ENCODE measurements at places on chromosomes 3 and 15. TPM values are rescaled to one million over a fixed set of nuclear protein-coding genes. Genes with fewer than 3 reads are reported as not detected.

Gene IQCH
- total RNA-seq = 5.0 TPM

Gene SLC24A5
- total RNA-seq = not detected

Gene GOLGA8N
- 3.6 TPM for total RNA-seq

Gene TICRR
- total RNA-seq = 1.2 TPM

Gene FBLN2
- total RNA-seq = 138 TPM

Gene BSN
- total RNA-seq = under 0.01 TPM

Gene SLCO2A1
- total RNA-seq = under 0.01 TPM

Gene GTF2A2
- 44.7 TPM for total RNA-seq

Gene DUOXA2
- not detected for total RNA-seq

Gene EIF4G1
- total RNA-seq = 263 TPM

Gene ADAMTS17
- total RNA-seq = 0.17 TPM

DNA sequence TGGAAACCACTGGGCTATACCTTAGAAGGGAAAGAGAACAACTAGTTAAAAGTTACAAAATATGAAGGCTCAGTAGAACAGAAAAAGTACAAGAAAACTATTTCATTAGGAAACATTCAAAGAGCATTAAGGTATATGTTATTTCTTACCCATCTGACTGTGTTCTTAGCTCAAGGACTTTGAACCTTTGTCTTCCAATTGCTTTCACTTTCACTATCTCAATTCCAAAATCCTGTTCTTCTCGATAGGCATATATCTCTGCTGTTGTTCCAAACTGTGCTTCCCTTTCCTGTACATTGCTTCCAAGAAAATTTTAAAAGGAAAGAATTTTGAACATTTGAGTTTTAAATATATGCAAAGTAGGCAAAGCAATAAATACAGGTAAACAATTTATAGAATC is 6.9 kb downstream of the CRBN start:
- no peak for DNase-seq

DNA sequence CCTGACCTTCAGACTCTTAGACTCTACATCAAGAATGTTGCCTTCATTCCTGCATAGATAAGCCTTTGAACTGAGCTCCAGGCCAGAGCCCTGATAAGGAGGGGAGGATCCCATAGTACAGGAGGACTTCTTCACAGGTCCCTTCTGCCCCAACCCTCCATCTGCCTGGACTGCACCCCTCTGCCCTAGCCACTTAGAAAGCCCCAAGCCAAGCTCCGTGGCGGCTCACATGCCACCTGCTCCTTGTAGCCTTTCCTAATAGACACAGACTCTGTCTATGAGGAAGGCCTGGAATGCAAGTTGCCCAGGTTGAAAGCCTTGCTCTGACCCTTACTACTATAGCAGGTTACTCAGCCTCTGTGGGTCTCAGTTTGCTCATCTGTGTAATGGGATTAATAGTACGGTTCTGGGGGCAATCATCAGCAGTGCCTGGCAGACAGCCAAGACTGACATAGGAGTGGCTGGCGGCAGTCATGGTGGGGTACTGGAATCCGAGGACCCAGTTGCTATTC is 11.6 kb downstream of the PCSK6 start:
- no peak for DNase-seq

- no peak for DNase-seq
These were observed 39.1 kb downstream of the GASK1A start for GRCh38 chr3:43018246-43018645.

DNA sequence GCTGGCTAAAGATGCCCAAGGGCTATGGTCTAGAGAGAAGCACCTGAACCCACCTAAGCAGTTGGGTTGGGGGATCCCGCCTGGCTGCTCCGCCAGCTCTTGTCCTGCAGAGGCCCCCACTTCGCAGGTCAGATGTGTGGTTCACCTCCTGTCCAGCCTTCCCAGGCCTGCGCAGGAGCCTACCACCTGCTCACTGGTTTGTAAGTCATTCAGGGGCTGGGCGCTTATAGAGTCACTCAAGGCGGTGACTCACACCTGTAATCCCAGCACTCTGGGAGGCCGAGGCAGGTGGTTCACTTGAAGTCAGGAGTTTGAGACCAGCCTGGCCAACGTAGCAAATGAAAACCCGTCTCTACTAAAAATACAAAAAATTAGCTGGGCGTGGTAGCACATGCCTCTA is 3.9 kb upstream of the FURIN start:
- DNase-seq = peak; percentile 36

- DNase-seq = no peak
These were observed 14.1 kb upstream of the CXCR6 start for GRCh38 chr3:45929042-45929679.

DNA sequence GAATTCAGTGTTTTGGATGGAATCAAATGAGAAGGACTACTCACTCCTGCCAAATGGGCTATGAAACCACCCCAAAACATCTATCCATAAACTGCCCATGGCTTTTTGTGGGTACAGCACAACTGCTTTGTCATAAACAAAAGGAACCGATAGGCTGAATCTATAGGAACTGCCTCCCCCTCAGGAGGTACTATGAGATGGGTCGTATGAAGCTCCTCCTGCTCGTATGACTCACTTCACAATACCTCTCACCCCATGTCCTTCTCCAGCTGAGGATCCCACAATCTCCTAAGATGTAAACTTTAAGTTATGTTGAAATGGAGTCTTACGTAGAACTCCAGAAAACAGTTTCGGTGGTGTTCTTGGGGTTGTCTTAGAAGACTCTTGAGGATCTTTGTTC is 129.9 kb upstream of the SAMMSON start:
- peak; percentile 67 for DNase-seq

GRCh38 chr15:26623071-26623470 is 149.8 kb downstream of the GABRB3 start:
- DNase-seq = no peak

- no peak for DNase-seq
These were observed 6.8 kb downstream of the PRRT3 start for GRCh38 chr3:9945358-9945757.

DNA sequence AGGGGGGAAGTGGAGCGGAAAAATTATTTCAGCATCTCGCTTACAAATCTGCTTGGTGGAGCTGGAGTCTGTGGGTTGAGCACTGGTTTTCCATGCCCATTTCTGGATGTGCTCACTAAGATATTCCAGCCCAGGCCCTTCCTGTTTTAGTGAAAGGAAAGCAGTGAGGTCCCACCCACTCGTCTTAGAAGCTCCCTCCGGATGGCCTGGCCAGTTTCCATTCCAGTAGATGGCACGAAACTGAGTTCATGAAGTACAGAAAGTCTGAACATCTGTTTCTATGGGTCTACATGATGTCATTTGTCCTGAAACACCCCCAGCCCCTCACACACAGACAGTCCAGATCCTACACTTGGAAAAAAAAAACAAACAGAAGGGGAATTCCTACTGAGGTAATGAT is 31.9 kb upstream of the THSD4 start:
- DNase-seq = peak; percentile 92

- DNase-seq = peak; percentile 12
These were observed 14.7 kb downstream of the IQGAP1 start for GRCh38 chr15:90402767-90403166.

DNA sequence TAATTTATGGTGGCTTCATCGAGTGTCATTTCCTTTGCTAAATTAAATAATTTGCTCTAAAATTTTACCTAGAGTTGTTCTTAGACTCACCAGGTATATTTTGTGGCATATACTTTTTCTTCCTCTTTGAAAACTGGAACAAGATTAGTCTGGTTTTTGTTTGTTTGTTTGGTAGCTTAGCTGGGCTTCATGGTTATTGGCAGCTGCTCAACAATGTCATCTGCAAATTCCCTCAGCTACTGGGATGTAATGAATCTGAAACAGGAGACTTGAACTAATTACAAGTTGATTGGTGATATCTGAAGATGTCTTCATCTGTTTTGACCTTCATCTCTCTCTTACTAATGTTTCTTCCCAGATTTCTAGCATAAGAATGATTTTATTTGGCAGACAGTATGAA is 270.5 kb upstream of the P2RY1 start:
- no peak for DNase-seq

GRCh38 chr3:184277366-184277765 is 1.5 kb downstream of the ECE2 start:
- no peak for DNase-seq

DNA sequence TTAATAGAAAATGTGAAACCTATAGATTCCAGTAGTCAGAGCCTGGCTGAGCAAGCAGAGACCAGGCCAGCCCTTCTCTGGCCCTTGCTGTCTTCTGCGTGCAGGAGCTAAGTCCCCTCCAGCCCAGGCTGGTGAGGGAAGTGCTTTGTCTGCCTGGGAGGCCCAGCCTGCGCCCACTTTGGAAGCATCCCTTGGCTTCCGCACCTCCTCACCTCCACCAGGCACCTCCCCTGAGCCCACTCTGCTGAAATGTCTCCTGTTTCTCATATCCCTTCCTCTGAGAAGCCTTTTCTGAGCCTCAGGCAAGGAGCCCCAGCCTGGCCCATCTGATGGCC is 45.3 kb downstream of the ALDH1L1 start:
- no peak for DNase-seq

GRCh38 chr3:125011941-125012340 is 43.9 kb downstream of the HEG1 start:
- peak; percentile 95 for DNase-seq

GRCh38 chr3:181457756-181458155 is 254.0 kb upstream of the SOX2 start:
- DNase-seq = no peak

- DNase-seq = peak; percentile 20
These were observed 35.0 kb upstream of the TJP1 start for GRCh38 chr15:29857221-29857789.

DNA sequence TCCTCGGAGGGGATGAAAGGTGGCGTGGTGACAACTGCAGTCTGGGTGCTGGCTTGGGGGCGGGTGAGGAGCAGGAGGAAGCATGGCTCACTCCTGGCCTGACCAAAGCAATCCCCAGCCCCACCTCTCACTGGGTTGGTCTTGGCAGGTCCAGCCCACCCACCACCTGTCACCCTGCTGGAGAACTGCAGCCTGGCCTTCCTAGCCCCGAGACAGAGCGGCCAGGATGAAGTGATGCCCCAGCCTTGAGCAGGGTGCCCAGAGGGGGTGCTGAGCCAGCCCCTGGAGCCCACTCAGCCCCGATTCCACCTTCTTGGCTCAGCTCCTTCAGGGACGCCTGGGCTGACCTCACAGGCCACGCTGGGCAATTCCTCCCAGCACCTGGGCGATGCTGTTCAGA is 89.9 kb downstream of the IQSEC1 start:
- no peak for DNase-seq

DNA sequence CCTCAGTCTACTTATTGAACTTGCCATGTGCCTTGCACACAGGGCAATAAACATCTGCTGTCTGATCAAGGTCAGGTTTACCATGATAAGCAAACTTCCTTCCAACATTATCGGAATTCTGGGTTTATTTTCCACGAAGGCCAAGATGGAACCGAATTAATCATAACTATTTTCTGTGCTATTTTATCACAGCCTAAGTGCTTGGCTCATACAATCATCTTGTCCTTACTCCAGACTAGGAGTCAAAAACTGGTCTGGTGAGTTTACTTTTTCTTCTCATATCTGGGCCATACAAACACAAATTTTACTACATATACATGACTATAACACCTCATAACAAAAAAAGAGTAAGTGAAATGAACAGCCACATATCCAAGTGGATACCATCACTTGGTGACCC is 2.3 kb downstream of the FBN1 start:
- DNase-seq = no peak

GRCh38 chr3:59271971-59272370 is 222.1 kb upstream of the CFAP20DC start:
- DNase-seq = no peak

DNA sequence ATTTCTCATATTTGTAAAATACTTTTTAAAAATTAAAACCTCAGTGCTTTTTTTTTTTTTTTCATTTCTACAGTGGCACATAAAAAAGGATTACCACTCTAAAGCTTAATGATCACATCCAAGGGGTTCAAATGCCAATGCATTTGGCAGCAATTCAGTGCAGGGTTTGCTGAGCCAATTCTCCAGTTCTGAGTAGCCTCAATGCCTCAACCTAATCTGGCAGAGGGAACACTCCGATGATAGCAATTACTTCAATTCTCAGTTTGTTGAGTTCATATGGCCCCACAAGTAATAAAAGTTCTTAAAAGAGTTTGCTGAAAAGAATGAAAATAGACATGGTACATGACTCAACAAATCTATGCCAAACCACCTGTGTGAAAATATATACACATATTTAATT is 79.3 kb upstream of the RBMS3 start:
- DNase-seq = no peak

DNA sequence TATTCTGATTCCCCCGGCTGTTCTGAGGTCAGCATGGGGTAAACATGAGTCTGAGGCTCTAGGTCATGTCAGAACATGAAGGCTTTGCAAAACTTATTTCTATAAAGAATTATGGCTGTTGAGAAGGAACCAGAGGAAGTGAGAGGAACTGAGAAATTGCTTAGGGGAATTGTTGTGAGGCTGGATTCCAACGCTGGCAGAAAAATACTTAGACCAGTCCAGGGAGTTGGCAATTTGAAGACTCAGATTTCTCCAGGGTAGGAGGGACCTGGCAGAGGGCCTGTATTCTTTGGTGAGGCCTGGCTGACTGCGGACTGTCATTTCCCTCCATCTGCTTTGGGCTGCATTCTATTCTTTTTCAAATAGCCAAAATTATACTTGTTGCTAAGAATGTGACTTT is 155.5 kb downstream of the PLD1 start:
- peak; percentile 58 for DNase-seq

- DNase-seq = no peak
These were observed 628.4 kb upstream of the ALCAM start for GRCh38 chr3:104738271-104738670.

DNA sequence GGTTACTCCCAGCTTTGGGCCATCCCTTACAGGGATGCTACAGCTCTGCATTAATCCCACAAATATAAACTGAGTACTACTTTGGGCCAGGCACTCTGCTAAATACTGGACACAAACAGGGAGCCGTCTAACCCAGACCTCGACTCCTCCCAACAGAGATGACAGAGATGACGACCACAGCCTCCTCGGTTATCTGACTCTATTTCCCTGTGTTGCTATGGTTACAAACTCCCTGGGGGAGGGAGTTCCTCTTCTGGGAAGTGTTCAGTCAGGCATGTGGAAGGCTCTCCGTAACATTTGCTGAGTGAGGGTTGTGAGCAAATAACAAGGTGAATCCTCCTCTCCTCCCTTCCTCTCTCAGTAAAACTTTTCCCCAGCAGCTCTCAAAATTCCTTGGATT is 6.7 kb upstream of the CMTM7 start:
- peak; percentile 36 for DNase-seq

DNA sequence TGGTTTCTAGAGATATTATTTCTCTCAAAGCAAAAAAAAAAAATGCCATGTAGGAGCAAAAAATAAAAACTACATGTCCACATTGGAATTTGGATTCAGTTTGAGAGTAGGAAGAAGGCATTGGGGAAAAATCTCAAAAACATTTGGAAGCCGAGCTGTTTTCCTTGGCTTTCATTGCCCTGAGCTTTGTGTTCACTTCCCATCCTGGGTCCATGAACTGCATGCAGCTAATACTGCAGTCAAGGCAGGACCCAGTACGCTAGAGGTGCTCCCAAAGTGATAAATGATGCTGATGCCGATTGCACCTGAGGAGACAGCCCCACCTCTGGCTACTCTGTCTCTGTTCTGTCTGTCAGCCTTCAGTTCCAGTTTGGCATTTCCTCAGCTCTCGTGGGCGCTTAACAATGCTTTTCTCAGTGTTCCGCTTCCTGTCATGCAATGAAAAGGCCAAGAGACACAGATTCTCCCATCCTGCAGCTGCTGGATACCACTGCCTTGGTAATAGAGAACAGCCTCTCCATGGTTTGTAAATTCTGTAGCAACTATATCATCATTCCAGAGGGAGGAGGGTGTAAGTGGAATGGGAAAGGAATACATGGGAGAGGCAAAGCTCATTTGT is 181.8 kb downstream of the RYR3 start:
- DNase-seq = no peak

Data from fibroblast of lung (primary cell).